ENCODE measurements at places on chromosomes 7 and 10.

DNA sequence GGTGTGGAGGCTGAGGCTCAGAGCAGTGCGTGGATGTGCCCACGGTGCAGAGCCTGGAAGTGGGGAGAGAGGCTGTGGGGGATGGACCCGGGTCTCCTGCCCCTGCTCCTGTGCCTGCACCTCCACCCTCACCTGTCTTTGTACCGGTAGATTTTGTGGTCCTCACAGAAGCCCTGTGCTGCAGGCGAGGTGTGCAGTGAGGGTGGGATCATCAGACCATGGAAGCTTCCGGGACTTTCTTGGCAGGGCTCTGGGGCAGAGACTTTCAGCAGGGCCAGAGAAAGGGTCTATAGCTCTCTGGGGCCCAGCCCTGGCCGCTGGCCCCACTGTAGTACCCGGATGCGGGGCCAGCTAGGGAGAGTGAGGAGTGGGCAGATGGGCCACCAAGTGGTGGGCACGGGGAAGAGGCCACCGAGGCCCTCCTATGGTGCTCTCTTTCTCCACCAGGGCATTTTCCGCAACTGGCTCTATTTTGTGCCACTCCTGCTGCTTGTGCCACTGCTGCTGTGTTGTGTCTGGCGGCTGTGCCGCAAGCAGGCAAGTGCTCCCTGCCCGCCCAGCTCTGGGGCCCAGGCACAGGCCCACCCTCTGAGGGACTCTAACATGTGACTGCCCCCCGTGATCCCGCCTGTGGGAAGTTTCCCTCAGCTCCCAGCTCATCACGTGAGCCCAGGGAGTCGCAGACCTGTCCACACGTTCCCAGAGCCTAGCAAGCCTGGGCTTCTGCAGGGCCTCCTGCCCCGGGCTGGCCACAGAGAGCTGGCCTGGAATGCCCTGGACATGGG, 22.1 kb downstream of the ANTXRL start:
- DNase-seq = no peak

- no peak for DNase-seq
Measured at GRCh38 chr10:118473305-118473960, 122.0 kb downstream of the PRLHR start.

GRCh38 chr10:29642990-29643389, 8.2 kb upstream of the SVIL start:
- DNase-seq = no peak

- DNase-seq = no peak
Measured at GRCh38 chr7:2644220-2644561, 12.4 kb downstream of the TTYH3 start.

DNA sequence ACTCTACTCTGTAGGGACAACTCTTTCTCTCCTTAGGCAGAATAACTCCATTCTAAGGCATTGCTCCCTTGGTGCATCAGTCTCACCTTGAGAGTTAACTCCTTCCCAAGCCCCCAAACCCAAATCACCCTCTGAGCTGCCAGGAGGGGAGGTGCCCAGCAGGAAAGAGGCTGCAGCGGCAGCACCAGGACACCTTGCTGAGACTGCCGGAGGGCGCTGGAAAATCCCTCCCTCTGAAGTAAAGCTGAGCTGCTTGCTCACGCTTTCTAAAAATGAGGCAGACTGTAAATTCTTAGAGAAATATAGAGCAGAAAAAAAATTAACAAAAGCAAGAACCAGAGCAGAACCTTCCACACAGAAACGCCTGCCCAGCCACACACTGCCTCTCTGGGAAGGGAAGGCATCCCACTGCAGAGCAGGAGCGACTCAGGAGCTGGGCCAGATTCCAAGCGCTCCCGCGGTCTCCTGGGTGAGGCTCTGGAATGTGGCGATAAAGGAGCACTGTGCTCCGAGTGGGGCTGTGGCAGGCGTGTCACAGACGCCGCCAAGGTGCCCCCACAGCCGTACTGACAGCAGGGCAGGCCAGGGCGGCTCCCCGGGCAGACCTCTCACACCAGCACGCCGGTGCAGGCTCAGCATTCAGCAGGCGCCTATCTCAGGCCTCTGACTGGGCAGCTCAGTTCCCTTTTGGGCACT, 202.1 kb downstream of the TNS3 start:
- DNase-seq = no peak

DNA sequence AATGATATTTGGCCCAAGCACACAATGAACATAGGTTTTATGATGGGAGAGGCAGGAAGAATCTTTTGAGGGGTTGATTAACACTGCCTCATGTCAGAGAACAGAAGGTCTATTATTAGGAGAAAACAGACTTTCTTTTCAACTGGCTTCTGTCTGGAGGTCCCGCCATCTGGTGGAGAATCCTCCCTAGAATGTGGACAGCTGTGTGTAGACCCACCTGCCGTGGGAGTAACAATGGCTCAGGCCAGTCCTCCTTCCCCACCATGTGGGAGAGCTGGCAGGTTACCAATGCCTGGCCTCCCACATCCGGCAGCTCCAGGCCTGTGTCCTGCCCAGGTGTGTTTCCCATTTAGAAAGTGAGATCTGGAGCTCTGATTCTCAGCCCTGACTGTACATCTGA, 70.4 kb upstream of the AOAH start:
- peak; percentile 57 for DNase-seq

DNA sequence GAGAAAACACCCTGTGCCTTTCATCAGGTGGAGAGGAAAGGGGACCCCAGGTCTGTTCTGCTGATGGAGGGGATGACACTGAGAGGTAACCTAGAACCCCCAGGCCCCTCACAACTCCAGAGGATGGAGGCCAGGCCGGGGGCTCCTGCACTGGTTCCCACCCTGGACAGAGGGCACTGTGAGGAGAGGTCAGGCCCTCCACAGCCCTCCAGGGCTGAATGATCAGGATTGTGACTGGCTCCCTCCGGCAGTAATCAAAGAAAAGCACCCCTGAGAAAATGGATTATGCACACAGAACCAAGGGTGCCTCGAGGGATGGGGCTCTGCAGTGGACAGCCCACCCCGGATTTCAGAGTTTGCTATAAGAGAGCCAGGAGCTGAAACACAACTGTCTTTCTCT, 502.8 kb downstream of the TCERG1L start:
- no peak for DNase-seq

DNA sequence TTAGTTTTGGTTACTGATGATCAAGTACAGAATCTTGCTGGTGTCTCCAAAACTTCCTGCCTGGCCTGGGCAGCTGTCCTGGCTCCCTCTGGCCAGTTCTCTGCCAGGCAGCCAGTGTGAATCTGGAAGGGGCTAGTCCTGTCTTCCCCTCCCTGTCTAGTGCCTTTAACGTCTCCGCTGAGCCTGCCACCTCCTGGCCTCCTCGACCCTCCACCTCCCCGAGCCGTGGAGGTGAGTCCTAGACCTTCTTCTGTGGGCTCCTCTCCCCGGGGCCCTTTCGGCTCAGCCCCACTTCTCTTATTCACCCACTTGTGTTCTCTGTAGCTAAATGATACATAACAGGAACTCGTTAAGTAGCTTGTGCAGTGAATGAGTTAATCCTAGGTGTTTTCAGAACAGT, 218.2 kb downstream of the MGMT start:
- DNase-seq = no peak

GRCh38 chr7:131087756-131088658, 239.7 kb upstream of the MKLN1 start:
- no peak for DNase-seq

- no peak for DNase-seq
Measured at GRCh38 chr7:30321089-30321881, 36.9 kb downstream of the ZNRF2 start.

- DNase-seq = no peak
Measured at GRCh38 chr7:42730586-42730985, 181.3 kb downstream of the C7orf25 start.

DNA sequence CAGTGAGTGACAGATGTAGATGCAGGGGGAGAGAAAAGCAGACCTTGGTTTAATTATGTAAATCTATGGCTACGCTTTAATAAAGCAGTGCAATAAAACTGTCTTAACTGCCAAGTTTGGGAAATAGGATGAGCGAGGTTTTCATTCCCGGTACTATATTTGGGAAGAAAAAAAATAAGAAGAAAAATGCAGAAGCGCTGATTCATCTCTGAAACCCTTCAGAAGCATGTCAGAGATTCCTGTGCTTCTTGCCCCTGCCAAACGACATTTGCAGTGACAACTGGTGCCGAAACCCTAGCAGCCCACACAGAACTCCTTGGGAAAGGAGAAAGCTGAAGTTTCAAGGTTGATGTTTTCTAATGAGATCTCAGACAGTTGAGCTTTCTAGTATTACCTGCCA, 380.7 kb downstream of the REEP3 start:
- DNase-seq = no peak

DNA sequence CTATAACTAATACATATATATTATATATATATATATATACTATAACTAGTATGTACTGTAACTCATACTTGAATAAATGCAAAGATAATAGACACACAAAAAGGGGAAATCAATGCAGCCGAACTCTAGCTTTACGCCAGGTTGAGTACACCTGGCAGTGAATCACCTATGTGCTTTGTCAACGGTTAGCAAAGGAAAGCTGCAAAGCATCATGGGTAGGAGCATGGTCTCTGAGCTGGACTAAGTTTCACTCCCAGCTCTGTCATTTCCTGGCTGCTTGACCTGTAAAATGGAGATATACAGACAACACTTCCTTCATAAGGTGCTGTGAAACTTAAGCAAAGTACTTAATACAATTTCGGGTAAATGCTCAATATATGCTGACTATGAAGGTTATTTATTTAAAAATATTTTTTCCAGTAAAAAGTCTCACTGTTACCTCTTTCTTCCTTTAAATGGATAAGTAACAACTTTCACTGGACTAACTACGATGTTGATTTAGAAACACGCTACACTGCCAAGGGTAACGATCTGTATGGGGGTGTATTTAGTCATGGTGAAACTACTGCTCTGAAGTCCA, 61.7 kb upstream of the ITGA8 start:
- DNase-seq = no peak

DNA sequence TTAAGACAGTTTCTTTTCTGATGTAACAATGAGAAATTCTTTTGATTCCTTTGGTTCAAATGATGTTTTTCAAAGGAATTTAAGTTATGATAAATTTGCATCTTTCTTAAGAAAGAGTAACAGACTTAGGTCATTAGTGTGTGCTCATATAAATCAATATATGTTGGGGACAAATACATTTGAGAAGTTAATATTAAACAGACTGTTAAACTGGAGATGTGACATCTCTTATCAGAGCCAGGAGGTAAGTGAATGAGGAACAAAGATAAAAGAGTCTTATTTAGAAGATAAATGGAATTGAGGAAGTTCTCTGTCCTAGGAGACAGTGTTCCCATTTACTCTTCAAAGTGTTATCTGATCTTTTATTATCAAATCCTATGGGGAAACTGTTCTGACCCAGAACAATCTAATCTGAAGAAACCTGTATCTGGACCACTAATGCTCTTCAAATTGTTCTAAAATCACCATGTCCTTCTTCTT, 104.8 kb upstream of the LAMB4 start:
- DNase-seq = no peak

DNA sequence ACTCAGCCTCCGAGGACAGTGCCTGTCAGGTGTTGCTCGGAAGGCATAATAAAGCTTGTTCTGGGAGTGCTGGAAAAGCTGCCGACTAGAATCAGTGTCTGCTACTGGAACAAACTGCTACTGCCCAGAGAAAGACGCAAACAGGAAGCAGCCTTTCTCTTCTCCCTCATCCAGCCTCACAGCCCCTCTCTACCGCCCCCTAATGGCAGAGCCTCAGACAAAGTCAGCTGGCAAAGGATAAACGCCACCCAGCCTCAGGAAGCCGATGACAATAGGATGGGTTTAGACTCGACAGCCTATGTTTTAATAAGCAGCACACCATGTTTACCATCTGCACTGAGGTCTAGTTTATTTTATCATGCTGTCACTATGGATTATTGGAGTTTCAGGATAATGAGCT, 169.5 kb upstream of the LYZL1 start:
- peak; percentile 30 for DNase-seq
